Small intestine (tissue), 16 donors: ENCODE measurements at places on chromosomes 16 and 17.

GRCh38 chr16:66193543-66194229 is 172.8 kb upstream of the CDH5 start:
- no peak for DNase-seq

DNA sequence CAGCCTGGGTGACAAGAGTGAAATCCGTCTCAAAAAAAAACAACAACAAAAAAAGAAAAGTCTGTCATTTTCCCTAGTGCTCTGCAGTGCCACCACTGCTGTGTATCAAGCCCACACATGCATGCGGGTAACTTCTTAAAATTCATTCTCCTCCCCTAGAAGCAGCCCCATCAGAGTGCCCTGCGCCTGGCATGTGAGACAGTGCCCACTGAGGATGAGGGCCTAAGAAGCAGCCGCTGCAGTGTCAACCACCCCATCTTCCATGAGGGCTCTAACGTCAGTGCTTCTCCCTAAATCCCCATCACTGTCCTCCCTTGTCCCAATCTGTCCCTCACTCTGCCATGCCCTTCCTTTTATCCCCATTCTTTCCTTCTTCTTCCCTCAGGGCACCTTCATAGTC is 10.2 kb downstream of the COX6A2 start:
- DNase-seq = no peak

GRCh38 chr16:62602790-62603189 is 566.6 kb upstream of the CDH8 start:
- DNase-seq = no peak

DNA sequence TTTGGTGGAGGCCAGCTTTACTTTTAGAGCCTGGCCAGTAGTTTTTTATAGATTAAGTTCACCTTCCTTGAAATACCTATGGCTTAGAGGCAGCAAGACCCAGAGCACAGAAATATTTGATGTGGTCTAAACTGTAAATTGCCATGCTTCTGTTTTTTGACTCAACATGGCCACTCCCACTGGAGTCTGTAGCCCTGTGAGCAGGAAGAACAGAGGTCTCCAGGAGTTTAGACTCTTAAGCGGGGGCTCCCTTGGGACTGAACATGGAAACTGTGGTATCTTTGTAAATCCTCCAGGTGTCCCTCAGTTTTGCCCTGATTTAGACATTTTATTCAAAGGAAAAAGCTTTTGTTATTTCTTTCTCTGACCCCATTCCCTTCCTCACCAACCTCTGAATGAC is 145.6 kb downstream of the FTO start:
- DNase-seq = no peak

- DNase-seq = peak; percentile 36
Observed at GRCh38 chr17:60577147-60577915, 22.7 kb upstream of the PPM1D start.

- DNase-seq = peak; percentile 38
Observed at GRCh38 chr17:32266389-32267301, 1.0 kb downstream of the RHBDL3 start.

DNA sequence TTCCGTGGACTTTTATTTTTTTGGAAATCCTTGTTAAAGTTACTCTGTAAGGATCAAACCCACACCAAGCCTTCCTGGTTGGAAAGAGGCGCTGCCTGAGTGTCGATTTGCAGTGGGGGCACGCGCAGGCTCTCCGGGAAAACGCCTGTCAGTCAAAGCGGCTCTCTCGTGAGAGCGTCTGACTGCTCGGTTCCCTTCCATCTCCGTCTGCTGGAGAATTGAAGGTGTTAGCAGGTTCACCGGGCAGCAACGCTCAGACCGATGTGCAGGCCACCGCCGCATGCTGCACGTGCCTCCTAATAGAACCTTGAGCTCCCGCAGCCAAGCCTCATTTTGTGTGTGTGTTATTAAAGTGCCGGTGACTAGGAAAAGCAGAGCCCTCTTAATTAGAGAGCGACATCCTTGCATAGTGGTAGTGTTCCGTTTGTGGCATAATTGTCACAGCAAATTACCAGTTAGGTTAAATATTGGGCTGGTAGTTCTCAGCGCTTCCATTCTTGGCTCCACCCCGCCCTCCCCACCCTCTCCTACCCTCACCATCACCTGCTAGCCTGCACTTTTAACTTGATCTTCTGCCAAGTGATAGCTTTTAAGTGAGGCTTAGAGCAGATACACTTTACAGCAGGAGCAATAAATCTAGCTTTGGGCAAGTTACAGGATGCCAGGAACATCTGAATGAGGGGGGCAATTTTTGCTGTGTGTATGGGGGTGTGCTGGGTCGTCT is 75.5 kb downstream of the RPA1 start:
- DNase-seq = peak; percentile 46

DNA sequence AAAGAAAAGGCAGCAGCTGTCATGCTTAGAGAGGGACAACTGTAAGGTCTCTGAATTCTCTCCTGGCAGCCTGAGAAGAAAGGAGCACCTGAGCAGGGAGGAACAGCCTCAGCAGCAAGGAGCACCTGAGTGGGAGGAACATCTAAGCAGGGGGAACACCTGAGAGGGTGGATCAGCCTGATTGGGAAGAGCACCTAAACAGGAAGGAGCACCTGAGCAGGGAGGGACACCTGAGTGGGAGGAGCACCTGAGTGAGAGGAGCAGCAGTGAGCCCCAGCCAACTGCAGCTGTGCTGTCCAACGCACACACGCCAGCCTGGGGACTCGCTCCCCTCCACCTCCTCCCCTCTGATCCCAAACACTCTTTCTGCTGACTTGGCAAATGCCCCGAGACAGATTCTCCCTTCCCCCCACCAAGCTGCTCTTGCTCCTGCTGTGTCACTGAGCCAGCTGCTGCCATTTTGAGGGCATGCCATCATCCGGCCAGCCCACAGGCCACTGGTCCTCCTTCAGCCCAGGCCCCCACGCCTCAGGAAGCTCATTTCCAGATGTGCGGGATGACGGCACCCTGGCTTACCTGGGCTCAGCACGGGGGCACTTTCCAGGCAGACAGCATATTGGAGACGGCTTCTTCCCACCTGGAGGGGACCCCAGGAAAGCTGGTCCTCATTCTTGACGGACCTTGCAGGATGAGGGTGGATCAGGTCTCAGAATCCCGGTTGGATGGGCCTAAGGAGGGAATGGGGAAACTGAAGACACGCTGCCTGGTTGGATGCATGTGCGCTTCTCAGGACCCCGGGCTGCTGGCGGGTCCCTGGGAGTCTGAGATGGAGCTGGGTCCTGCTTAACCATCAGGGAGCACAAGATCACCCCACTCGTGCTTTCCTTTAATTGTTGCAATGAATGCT is 57.7 kb upstream of the RBFOX3 start:
- no peak for DNase-seq

- DNase-seq = no peak
Observed at GRCh38 chr17:62767997-62768396, 40.1 kb downstream of the MARCHF10 start.

- DNase-seq = no peak
Observed at GRCh38 chr16:81693041-81693743, 85.9 kb upstream of the PLCG2 start.

- peak; percentile 99 for DNase-seq
Observed at GRCh38 chr16:68237243-68238028, 1.5 kb upstream of the ESRP2 start.

DNA sequence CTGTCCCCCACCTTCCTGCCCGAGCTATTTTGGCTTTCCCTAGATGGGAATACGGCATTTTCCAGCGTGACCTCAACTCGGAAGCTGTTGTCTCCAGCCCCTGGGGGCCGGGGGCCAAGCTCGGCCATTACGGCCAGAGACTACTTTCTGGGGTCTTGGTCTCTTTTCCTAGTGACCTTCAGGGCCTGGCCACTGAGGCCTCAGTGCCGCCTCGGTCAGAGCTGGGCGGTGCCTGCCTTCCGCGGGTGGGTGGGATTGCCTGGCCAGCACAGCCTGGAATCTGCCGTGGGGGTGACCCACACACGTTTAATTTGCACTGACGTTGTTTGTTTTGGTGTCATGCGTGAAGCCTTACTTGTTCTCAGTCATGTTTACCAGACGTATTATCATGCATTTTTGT is 29.2 kb downstream of the TSC2 start:
- DNase-seq = no peak

DNA sequence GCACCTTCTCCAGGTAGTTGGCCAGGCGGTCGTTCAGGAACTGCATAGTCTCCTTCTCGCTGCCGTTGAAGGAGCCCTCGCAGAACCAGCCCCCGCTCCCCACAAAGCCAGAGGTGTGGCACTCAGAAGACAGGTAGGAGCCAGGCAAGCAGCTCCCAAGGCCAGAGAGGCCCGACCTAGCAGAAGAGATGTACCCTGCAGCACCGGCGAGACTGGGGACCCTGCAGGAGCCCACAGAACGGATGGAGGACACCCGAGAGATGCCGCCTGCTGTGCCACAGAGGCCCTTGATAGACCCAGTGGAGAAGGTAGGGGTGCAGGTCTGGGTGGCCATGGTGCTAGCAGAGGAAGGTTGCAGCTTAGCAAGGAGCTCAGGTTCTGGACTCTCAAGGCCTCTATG is at the start of gene KRT36:
TSS of gene KRT36 (minus strand) at position 380 of the 400 bp plus-strand sequence. CDS start at position 334, 46 bp downstream.
- DNase-seq = no peak

GRCh38 chr16:54216268-54216667 is 70.3 kb downstream of the IRX3 start:
- no peak for DNase-seq

- peak; percentile 60 for DNase-seq
Observed at GRCh38 chr17:40316571-40317344, 7.8 kb downstream of the RARA start.

DNA sequence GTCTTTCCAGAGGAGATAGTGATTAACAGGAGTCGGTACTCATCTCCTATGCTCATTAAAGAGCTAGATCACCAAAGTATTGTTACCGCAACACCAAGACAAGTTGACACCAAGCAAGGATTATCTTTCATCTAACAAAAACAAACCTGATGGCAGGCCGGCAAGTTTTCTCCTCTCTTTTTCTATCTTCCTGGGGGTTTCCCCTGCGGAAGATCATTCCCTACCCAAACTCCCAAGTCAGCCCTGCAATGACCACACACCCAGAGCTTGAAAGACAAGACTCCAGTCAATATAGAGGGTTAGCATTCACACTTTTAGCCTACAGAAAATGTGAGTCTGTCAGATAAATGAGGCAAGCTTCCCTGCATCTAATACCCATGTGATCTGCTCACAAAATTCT is 312.1 kb downstream of the SOX9 start:
- no peak for DNase-seq

GRCh38 chr16:83940119-83940518 is 12.9 kb upstream of the OSGIN1 start:
- no peak for DNase-seq

- no peak for DNase-seq
Observed at GRCh38 chr17:36703860-36704266, 102.5 kb downstream of the MRM1 start.

GRCh38 chr17:58302919-58303585 is 22.3 kb upstream of the MPO start:
- DNase-seq = no peak

DNA sequence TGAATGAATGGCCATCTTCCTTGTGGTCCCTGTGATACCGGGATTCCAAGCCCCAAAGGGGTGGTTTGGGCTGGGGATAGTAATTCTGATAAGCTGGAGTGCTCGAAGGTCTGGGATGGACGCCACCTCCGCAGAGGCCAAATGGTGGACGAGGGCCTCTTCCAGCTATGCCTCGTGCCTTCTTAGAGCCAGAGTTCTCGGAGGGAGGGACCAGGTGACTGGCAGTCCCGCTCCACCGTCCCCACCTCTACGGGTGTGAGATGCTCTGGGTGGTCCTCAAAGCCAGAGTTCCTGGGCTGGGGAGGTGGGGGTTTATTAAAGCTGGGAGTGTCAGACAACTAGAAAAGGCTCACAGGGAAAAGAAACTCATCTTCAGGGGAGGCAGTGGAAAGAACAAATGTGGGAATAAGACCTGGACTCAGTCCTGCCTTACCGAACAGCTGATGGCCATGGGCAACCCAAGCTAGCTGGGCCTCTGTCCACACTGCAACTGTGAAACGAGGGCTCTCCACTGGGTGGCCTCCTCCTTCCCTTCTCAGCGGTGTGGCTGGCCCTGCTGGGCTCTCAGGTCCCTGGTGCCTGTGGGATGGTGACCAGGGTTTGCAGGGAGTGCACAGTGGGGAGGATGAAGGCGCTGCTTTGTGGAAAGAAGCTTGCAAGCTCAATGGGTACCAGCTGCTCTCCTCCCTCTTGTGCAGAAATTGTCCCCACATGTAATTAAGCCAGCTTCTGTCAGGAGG is 75.2 kb downstream of the N4BP1 start:
- DNase-seq = no peak

DNA sequence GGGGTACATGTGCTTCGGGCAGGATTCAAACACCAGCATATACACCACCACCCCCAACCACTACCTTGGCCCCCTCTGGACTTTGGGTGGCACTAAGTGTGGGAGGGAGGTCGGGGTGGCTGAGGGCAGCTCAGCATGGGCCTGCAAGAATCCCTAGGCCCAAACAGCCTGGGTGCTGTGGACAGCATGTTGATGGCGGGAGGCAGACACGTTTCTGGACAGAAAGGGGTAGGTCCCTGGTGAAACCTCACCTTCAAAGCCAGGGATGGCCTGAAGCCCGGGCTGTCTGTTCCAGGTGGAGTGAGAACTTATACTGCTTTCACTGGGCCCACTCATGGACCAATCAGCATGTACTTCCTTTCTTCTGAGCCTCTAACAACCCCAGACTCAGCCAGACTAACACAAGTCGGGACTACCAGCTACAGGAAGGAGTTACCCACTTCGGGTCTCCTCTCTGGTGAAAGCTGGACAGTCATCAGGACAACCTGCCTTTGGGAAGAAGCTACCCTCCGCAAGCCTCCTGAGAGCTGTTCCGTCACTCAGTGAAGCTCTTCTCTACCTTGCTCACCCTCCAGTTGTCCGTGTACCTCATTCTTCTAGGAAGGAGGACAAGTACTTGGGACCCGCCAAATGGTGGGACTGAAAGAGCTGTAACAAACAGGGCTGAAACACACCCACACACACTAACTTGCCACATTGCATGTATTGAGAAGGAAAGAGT is 203.0 kb downstream of the CPPED1 start:
- DNase-seq = no peak

DNA sequence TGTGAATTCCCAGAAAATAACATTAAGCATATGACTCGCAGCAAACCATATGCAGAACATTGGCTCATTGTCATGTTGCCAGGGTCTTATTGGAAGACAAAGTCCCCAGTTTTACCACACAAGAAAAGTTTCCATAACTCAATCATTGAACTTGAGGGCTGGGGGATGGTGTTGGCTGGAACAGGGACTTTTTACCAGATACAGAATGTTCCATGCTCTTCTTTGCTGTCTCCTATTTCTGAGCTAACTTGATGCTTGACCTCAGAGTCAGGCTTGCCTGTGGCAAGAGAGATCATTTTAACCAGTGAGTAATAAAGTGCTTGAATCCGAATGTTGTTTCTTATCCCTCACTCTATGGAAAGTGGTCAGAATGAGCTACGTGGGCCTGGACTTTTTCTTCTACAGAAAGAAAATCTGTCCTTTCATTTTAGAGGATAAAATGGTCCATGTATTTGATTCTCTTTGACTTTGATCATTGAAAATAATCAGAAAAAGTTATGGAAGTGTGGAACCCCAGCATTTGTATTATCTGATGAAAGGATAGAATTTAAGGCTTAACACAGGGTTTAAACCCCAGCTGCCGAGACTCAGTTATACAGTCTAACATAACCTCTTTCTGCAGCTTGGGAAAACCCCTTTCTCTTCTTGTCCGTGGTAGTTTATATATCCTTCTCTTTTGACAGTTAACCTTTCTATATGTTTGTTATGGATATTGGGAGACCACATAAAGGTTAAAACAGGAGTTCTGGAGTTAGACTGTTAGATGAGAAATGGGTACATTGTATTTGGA is 67.0 kb downstream of the TUBD1 start:
- DNase-seq = no peak

GRCh38 chr16:11129378-11129781 is 126.6 kb downstream of the SOCS1 start:
- DNase-seq = no peak
